ENCODE measurements at places on chromosomes 7 and 10. TPM values are rescaled to one million over a fixed set of nuclear protein-coding genes. Genes with fewer than 3 reads are reported as not detected.

GRCh38 chr10:60107308-60107976 is 201.1 kb upstream of the CCDC6 start:
- no peaks in the 10 kb centered on the region for H3K36me3 ChIP-seq
- H3K4me3 ChIP-seq, result no peak overlapping the region
- no peak overlapping the region for H3K27ac ChIP-seq
- no peak for DNase-seq

Gene PCLO
- under 0.01 TPM for total RNA-seq

Gene DPYSL4
- 0.72 TPM for total RNA-seq

DNA sequence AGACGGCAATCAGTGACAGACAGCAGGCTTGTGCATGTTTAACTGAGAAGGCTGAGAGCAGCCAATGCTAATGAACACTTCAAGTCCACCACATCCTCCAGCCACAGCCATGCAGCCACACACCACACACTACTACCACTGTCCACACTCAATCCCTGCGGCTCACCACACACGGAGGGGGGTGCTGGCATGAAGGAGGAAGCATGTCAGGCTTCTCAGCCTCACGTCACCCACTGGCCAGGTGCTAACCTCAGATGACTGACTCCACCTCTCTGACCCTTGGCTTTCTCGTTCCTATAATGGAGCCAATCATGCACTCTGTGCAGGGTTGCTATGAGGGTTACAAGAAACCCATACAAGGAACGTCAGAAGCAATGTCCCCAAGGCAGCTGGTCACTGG is 165.4 kb upstream of the RNF32 start:
- no peak overlapping the region for H3K27ac ChIP-seq
- no peaks in the 10 kb centered on the region for H3K27me3 ChIP-seq
- no peak overlapping the region for H3K4me3 ChIP-seq
- H3K36me3 ChIP-seq, result no peaks in the 10 kb centered on the region

DNA sequence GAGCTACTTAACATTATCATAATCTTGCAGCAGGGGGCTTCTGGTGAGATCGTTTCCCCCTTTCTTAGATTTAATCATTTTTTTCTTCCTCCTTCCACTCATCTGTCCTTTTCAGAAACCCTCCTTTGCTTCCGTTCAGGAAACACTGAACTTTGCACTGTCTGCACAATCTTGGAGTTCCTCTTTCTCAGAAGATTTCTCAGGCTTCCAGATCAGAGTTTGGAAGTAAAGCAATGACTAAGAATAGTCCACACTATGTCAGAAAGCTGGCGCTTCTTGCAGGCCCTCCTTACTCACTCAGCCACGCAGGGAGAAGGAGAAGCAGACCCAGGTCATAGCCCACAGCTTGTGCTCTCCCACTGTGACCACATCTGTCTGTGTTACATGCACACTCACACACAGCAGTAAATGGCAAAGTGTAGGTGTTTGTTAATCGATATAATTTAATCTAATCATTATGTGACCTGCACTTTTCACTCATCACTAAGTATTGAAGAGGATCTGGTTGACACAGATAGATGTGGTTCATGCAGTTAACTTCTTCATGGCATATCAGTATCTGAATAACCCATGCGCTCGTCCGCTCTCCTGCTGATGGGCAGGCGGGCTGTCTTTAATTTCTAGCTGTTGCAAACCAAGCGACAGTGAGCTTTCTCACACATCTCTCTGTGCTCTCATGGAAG is 30.2 kb downstream of the ALOX5 start:
- no peak for DNase-seq
- no peak overlapping the region for H3K4me3 ChIP-seq
- no peaks in the 10 kb centered on the region for H3K4me1 ChIP-seq
- H3K27me3 ChIP-seq, result peaks cover 18% of the 10 kb centered on the region
- no peaks in the 10 kb centered on the region for H3K36me3 ChIP-seq

Gene SPDYE5
- not detected for total RNA-seq

- no peak overlapping the region for H3K27ac ChIP-seq
- no peaks in the 10 kb centered on the region for H3K4me1 ChIP-seq
- peaks cover 21% of the 10 kb centered on the region for H3K27me3 ChIP-seq
- DNase-seq, result no peak
- no peak overlapping the region for H3K4me3 ChIP-seq
- no peaks in the 10 kb centered on the region for H3K36me3 ChIP-seq
These were observed 270.5 kb upstream of the PODXL start for GRCh38 chr7:131826960-131827359.

DNA sequence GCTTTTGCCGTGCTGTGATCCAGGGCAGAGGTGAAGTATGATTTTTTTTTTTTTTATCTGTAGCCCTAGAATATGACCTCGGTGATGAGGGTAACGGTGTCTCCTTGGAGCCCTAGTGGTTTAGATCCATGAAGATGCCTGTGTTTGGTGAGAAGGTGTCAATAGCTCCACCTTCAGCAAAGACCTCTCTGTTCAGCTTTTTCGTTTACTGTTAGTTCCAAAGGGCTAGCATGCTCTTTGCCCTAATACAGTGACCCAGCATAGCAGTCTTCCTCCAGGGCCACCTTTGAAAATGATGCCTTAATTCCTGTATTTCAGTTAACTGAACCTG is 746 bp upstream of the MRPS16 start:
- peak overlapping the region; percentile 95 for H3K27ac ChIP-seq
- peak overlapping the region; percentile 87 for H3K4me3 ChIP-seq
- H3K36me3 ChIP-seq, result peaks cover 25% of the 10 kb centered on the region

DNA sequence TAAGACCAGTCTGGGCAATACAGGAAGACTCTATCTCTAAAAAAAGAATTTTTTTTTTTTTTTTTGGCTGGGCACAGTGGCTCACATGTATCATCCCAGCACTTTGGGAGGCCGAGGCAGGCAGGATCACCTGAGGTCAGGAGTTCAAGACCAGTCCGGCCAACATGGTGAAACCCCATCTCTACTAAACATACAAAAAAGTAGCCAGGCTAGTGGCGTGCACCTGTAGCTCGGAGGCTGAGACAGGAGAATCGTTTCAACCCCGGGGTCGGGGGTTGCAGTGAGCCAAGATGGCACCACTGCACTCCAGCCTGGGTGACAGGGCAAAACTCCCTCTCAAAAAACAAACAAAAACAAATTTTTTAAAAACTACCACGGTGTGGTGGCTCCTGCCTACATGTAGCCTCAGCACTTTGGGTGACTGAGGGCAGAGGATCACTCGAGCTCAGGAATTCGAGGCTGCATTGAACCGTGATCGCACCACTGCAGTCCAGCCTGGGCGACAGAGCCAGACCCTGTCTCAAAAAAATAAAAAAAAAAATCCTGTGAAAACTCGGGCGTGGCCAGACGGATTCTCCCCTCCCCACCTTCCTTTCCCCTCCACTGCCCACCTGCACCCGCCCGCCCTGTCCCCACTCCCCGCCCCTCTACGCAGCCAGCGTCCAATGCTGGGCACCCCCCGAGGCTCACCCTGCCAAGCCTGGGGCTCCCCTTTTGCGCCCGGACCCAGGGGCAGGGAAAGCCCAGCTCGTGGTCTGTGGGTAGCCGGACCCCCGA is 745 bp upstream of the ORAI2 start:
- H3K27me3 ChIP-seq, result no peaks in the 10 kb centered on the region
- H3K36me3 ChIP-seq, result peaks cover 7% of the 10 kb centered on the region
- DNase-seq, result no peak
- peak overlapping the region; percentile 87 for H3K4me3 ChIP-seq
- peak overlapping the region; percentile 37 for H3K27ac ChIP-seq

Gene DOCK4
- total RNA-seq, result 31.8 TPM

GRCh38 chr10:80144696-80145131 is 12.2 kb downstream of the PLAC9 start:
- H3K27me3 ChIP-seq, result no peaks in the 10 kb centered on the region
- no peak overlapping the region for H3K4me3 ChIP-seq
- peaks cover 11% of the 10 kb centered on the region for H3K4me1 ChIP-seq
- H3K36me3 ChIP-seq, result peaks cover 21% of the 10 kb centered on the region
- DNase-seq, result no peak

Gene FOXI2
- total RNA-seq, result not detected

Gene PLXNA4
- total RNA-seq, result 4.3 TPM

DNA sequence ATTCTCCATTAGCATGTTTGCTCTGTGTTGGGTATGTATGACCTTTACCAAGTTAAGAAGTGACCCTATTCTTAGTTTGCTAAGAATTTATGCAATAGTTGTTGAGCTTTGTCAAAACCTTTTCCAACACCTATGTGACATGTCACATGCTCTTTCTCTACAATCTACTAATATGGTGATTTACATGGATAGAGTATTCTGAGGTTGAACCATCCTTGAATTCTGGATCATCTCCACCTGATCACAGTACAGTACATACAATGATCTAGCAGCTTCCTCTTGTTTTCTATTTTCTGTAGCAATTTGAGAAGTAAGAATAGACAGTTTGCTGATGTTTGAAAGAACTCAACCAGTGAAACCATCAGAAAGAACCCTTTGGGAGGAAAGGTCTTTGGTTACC is 101.2 kb upstream of the PDGFA start:
- no peak overlapping the region for H3K4me3 ChIP-seq
- H3K27ac ChIP-seq, result no peak overlapping the region
- H3K36me3 ChIP-seq, result no peaks in the 10 kb centered on the region

GRCh38 chr7:28020302-28020940 is 160.2 kb downstream of the JAZF1 start:
- H3K4me3 ChIP-seq, result no peak overlapping the region
- H3K27me3 ChIP-seq, result no peaks in the 10 kb centered on the region
- no peaks in the 10 kb centered on the region for H3K36me3 ChIP-seq

Gene CUBN
- total RNA-seq, result 0.88 TPM

GRCh38 chr7:108375668-108376067 is 80.6 kb downstream of the NRCAM start:
- H3K27me3 ChIP-seq, result no peaks in the 10 kb centered on the region
- no peak overlapping the region for H3K27ac ChIP-seq
- H3K4me1 ChIP-seq, result peaks cover 3% of the 10 kb centered on the region
- H3K4me3 ChIP-seq, result no peak overlapping the region
- H3K36me3 ChIP-seq, result no peaks in the 10 kb centered on the region

DNA sequence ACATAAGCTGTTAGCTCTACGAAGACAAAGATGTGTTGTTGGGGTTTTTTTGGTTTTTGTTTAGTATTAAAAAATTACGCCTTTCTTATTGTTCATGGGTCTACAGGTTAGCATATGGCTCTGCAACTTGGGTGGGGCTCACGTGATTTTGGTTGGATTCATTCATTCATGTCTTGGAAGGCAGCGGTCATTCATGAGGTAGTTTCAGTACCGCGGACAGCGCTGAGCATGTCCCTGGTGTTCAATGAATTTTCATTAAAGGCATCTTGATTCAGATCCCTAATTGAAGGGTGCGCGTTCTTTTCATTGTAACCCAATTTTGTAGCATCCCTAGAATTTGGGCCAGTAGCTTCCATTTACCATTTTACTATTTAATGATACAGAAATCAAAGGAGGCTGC is 42.9 kb upstream of the TCERG1L start:
- H3K4me1 ChIP-seq, result no peaks in the 10 kb centered on the region
- no peaks in the 10 kb centered on the region for H3K27me3 ChIP-seq
- H3K36me3 ChIP-seq, result no peaks in the 10 kb centered on the region
- no peak overlapping the region for H3K27ac ChIP-seq
- H3K4me3 ChIP-seq, result no peak overlapping the region
- no peak for DNase-seq

Gene KLF14
- total RNA-seq, result not detected

- no peaks in the 10 kb centered on the region for H3K36me3 ChIP-seq
- H3K27ac ChIP-seq, result no peak overlapping the region
- DNase-seq, result no peak
These were observed 4.4 kb downstream of the MRLN start for GRCh38 chr10:59748834-59749233.

DNA sequence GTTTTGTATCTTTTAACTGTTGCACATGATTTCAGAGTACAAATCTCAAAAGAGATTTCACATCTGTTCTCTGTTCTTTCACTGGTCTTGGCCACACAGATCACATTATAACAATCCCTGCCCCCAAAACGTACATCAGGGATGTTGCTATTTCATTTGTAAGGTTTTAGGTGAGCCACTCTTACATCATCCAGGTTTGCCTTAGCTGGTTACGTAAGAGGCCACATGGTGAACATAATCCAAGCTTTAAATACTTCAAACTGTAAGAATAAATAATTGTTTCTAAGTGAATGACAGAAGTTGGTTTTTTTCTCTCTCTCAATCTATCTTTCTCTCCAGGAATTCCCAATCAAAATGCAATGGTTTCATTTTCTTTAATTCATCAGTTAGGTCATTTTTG is 245.9 kb upstream of the HGF start:
- H3K36me3 ChIP-seq, result peaks cover 18% of the 10 kb centered on the region
- H3K4me1 ChIP-seq, result peaks cover 11% of the 10 kb centered on the region
- no peak overlapping the region for H3K4me3 ChIP-seq
- no peaks in the 10 kb centered on the region for H3K27me3 ChIP-seq
- DNase-seq, result no peak
- H3K27ac ChIP-seq, result no peak overlapping the region

DNA sequence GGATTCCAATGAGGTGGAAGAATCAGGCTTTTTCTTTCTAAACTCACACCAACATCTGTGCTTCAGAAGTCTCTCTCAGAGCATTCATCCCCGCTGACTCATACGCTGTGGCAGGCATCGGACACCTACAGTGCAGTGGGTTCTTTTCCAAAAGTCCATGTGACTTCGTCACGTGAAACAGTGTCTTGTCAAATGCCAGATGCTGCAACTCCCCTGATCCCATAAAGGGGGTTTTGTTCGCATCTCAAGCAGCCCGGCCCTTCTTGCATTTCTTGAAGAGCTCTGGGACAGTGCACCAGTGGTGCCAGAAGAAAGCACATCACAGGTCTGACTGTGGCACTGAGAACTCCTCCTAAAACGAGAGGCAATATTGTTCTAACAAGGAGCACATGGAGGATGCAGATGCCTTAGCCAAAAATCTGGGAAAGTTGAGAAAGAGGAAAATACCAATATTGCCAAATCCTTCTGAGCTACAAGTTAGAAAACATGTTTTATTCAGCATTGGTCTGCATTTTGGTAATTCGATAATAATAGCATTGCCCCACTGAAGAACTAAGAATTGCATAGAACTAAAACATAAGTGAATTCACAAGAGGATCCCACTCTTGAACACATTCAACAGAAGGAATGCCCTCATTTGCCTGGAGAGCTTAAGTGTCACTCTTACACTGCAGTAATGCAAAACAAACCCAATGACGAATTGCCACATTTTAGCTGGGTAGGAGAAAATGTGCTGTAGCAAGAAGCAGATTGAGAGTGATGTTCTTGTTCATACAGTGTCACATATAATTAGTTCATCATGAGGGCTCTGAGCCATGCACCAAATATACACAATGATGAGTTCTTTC is 204.4 kb downstream of the CXCL12 start:
- H3K27ac ChIP-seq, result peak overlapping the region; percentile 26
- no peak overlapping the region for H3K4me3 ChIP-seq
- H3K4me1 ChIP-seq, result peaks cover 12% of the 10 kb centered on the region

Gene TEX47
- total RNA-seq, result not detected

DNA sequence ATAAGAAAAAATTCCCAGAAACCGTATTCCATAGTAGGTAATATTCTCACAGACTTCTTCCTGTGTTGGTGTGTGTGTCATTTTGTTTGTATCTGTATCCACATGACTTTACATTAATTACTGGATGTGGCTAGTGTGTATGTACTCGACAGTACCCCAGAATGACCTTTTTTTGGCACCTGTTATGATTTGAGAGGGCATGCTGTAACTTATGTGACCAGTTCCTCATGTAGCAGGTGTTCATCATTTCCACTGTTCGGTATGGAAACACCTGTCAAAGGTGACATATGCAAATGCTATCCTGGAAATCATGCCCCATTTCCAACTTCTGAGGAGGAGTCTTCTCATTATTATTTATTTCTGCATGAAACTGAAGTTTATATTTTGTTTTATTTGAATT is 89.3 kb downstream of the ZMYND11 start:
- no peaks in the 10 kb centered on the region for H3K4me1 ChIP-seq
- H3K4me3 ChIP-seq, result no peak overlapping the region
- H3K27me3 ChIP-seq, result no peaks in the 10 kb centered on the region
- DNase-seq, result no peak

Measured in osteoblast (primary cell).